Activated naive CD4-positive, alpha-beta T cell treated with anti-CD3 and anti-CD28 coated beads, Interleukin-2, amount 10 ng/mL, durations not matched to agents 5 hours and 36 hours (primary cell): ENCODE measurements at places on chromosomes 7 and 10. TPM values are rescaled to one million over a fixed set of nuclear protein-coding genes. Genes with fewer than 3 reads are reported as not detected.

Gene PSD
- total RNA-seq: 2.5 TPM

Gene GRID1
- not detected for total RNA-seq

Gene RAB19
- total RNA-seq: 5.4 TPM

Gene PDIA4
- 85.5 TPM for total RNA-seq

Gene COL28A1
- 0.08 TPM for total RNA-seq

Gene MMP21
- not detected for total RNA-seq

Gene SLC39A12
- not detected for total RNA-seq

Gene PTPN20
- 0.68 TPM for total RNA-seq

Gene MRLN
- not detected for total RNA-seq

Gene CDCA7L
- 64.8 TPM for total RNA-seq

Gene MMD2
- total RNA-seq: not detected
